ENCODE measurements at places on chromosomes 4 and X.

GRCh38 chr4:181966104-181966551, 277.1 kb upstream of the TENM3 start:
- no peak for DNase-seq

GRCh38 chr4:148278310-148278709, 163.9 kb downstream of the NR3C2 start:
- no peak for DNase-seq

DNA sequence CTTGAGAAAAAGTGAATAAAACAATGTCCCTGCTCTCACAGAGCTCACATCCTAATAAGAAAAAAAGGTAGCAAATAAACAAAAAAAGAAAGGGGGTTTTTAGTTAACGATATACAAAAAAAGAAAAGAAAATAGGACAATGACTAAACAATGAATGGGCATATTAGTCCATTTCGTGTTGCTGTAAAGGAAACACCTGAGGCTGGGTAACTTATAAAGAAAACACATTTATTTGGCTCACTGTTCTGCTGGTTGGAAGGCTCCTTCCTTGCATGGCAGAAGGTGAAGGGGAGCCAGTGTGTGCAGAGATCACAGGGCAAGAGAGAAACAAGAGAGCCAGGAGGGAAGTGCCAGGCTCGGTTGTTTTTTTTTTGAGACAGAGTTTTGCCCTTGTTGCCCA, 4.7 kb upstream of the KLF3 start:
- no peak for DNase-seq

DNA sequence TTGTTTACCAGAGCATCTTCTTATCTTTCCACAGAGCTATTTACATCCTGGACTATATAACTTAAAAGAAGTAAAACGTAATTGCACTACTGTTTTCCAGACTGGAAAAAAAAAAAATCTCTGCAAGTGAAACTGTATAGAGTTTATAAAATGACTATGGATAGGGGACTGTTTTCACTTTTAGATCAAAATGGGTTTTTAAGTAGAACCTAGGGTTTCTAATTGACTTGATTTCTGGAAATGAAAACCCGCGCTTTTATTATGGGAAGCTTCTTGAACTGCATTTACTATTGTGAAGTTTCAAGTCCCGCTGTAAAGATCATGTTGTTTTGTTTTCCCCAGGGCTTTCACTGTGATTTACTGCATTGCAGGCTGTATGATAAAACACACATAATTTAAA, 162.7 kb downstream of the STIM2 start:
- DNase-seq = no peak

DNA sequence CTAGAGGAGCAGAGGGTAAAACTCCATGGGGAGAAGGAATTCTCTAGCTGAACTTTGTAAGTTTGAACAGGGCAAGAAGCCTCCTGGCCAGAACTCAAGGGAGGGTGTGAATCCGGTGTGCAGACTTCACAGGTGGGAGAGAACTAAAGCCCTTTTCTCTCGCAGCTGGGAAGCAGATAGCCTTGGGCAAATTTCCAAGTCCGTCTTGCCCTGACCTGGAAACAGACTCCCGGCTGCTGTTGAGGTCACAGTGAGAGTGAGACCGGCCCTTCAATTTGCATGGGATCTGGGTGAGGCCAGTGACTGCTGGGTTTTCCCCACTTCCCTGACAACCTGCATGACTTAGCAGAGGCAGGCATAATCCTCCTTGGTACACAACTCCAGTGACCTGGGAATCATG, 94.5 kb upstream of the ZNF827 start:
- no peak for DNase-seq

- no peak for DNase-seq
These were observed 155.5 kb downstream of the INPP4B start for GRCh38 chr4:142690406-142691163.
